ENCODE measurements at places on chromosomes 2 and 18.

DNA sequence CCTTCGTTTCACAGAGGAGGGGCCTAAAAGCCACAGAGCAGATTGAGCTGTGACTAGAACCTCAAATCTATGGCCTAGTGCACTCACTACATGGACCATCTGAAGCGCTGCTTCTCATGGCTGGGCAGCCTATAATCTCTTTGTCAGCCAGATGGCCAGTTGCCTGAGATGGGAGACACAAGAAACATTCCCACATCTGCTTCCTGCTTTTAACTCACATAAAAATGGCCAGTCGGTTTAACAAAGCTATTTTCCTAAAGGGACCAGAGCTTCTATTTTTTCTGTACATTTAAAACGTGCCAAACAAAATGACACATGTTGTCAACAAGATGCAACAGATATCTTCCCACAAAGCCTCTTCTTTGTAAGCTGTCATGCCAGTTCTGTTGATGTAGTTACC, 173.8 kb downstream of the GFPT1 start:
- no peak for DNase-seq

GRCh38 chr2:149652526-149652925, 65.0 kb upstream of the MMADHC start:
- no peak for DNase-seq

DNA sequence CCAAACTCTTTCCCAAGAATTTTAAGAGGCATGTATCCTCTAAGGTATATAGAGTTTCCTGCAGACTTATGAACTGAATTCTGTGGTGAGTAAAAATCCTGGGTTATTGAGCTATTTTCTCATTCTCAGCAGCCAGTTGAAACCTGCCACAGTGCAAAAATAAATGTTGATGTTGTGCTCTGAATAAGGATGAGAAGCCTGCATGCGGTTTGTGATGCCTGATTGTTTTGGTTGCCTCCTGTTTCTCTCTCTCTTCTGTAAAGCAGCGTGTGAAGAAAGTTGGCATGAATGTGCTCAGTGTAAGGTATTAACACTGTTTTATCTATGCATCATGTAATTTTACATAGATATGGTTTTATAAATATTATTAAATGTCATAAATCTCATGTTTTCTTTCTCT, 452.6 kb downstream of the CDH2 start:
- no peak for DNase-seq

DNA sequence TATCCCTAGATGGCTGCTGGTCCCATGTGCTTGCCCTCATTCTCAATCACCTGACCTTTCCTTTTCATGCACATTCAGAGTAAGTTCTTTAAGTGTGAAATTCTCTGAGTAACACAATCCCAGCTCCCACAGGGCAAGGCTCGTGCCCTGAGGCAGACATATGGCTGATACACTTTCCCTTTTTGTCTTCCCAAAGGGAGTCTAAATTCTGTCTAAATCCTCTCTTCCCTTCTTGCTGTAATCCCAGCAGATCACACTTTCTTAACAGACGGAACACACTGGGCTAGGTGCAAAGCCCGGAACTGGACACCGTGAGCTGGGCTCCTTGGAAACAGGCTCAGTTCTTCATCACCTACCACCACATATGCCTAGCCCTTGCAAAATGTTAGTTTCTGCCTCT, 147.6 kb downstream of the GALNT14 start:
- DNase-seq = no peak

DNA sequence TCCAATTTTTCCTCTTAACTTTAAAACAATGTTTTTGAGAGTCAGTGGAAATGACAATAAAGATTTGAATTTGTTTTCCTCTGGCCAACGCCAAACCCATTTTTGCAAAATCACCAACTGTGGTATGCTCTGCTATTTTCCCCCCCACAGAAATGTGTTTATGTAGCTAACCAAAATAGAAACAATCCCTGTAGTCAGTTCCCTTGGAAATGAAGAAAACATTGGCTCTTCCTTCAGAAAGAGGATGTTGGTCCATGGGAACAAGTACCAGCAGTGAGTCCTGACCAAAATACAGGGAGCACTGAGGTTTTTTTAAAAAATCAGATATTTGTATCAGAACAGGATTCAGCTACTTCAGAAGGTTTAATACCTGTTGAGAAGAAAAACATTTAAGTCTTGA, 65.3 kb downstream of the SLC40A1 start:
- DNase-seq = no peak

Data from stimulated activated CD8-positive, alpha-beta memory T cell treated with anti-CD3 and anti-CD28 coated beads, Interleukin-7, amount 100 ng/mL, for 1 hour (primary cell).